ENCODE measurements at places on chromosomes 12 and 14.
A peak's percentile ranks its signal among the peaks of the same experiment; 100 is the strongest.

GRCh38 chr14:98591161-98591560 is 680.8 kb downstream of the BCL11B start:
- DNase-seq, result no peak

DNA sequence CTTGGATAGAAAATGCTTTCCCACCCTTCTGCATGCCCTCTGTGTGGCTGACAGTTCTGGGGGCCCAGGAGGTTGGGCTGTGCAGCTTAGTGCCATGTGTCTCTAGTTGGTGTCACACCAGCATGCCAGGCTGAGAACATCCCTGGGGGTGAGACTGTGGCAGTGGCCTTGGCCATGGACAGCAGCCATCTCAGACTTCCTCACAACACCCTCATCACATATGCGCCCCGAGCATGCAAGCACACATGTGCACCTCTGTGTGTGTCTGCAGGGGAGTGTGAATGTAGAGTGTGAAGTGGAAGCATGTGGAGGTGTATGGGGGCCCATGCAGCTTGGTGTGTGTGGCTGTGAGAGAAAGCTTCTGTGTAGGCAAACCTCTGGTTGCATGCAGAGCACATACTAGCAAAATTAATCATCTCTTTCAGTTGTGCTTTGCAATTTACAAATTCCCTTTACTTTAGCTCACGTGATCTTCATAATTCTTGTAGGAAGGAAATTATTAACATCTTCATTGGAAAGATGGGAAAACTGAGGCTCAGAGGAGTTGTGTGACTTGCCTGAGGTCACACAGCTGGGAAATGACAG is 8.4 kb downstream of the ASIC1 start:
- DNase-seq, result no peak

GRCh38 chr14:68486809-68487208 is 306.1 kb downstream of the ZFP36L1 start:
- DNase-seq, result peak; percentile 21

GRCh38 chr14:55540847-55541773 is 38.9 kb upstream of the KTN1 start:
- no peak for DNase-seq

- DNase-seq, result no peak
Observed at GRCh38 chr12:64085996-64086395, 136.1 kb downstream of the KICS2 start.

GRCh38 chr14:75896341-75896740 is 85.5 kb downstream of the TGFB3 start:
- DNase-seq, result no peak

DNA sequence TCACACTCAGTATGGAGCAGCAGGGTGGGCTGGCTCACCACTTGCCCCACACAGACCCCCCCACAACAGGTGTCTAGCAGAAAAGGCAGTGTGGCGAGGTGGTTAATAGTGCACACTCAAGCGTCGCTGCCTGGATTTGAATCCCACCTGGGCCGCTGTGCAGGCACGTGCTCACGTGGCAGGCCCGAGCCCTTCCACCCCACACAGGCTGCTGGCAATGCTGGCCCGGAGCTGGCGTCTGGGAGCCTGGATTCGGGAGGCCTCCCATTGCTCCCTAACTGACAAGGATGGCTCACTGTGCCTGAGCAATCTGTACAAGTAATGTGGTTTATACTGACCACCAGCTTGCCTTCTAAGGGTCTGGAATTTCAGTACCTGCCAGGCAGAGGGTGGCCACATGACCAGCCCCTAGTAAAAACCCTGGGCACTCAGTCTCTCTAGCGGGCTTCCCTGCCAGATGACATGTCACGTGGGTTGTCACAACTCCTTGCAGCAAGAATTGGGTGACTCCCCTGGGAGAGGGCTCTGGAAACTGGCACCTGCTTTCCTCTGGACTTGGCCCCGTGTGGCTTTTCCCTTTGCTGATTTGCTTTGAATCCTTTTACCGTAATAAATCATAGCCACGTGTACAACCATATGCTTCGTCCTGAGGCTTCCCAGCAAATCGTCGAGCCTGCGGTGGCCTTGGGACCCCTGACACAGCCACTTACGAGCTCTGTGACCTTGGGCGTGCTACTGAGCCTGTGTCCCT is 72.8 kb downstream of the SCARB1 start:
- DNase-seq, result no peak

DNA sequence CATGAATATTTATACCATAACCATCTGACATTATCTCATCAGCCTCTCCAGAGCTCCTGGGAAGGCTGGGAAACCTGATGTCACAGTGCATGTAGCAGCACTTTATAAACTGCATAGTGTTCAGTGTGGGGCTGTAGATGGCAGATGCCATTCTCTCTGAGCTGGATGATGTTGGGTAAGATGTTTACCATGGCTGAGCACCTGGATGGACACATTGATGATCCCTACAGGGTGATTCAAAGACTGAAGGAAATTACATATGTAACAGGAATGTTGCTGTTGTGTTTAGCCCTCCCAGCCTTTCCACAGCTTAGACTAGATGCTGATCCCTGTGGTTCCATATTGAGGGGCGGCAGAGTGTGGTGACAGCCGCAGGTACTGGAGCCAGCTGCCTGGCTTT is 37.4 kb downstream of the IFT43 start:
- DNase-seq, result peak; percentile 18
